ENCODE measurements at places on chromosomes 4 and X.

DNA sequence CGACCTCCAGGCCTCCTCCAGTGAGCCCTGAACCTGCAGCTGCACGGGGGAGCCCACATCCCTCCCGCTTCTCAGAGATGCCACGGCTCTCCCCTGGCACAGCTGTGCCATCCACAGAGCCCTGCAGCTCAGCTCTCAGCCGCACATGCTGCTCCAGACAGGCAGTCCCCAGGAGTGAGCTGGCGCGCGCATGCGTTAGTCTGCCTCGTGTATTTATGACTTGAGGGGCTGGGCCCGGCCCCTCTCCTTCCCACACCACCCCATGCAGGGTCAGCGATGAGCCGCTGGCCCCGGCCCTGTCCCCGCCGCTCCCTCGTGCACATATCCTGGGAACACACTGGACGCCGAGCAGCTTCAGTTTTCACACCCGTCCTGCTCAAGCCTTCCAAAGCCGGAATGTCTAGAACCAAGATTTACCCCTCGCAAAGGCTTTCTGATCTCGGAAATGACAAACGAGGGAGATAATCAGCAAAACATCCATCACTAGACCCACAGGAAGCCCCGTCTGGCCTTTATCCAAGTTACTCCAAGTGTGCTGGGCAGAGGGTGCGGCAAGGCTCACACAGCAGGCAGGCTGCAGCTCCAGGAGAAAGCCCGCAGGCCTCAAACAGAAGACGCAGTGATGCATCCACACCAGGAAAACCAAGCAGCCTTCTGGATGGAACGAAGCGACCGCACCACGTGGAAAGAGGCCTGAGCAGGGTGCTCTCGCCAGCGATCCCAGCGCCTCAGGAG lies 24.3 kb downstream of the GAK start:
- DNase-seq: no peak

GRCh38 chr4:37762991-37763368 lies 63.5 kb upstream of the PGM2 start:
- DNase-seq: no peak

DNA sequence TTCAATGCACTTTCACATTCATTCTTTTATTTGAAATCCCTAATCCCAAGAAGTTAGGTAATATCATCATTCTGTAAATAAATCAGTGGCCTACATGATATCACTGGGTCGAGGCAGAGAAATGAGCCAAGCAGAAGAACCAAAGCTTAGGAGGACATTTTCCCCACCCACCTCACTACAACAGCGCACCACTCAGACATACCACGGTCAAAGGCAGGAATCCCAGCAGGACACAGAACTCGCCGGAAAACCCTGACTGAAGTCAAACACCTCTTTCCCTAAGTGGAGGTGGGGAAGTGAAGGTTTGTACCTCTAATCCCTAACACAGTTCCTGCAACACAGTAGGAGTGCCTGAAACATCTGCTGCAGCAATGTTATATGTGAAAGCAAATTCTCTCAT lies 21.5 kb downstream of the RELL1 start:
- no peak for DNase-seq

DNA sequence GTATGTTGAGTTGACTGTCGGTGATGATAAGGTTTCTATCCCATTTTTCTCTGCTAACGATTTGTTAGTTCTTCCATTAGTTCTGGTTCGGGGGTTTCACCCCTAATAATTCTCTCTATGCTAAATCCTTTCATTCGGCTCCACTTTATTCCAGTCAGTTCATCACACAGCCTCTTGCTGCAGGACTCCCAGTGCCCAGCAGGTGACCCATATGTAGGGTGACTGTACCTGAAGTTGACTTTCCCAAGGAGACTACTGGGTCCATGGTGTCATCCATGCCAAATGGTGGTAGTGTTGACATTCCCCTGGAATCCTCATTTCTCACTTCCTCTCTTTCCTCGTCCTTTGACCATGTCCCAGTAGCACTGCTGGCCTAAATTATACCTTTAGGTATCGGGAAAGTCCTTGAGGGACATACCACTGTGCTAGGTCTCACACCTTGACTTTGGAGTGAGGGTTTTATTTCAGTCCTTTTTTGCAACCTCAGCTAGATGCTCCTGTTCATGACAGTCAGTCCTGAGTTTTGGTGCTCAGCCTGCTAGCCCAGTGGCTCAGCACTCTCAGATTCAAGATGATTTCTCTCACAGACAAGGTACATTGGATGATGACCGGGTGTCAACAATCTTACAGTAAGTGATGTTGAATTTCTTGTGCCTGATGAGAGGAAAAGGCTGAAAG lies 105.1 kb upstream of the ARHGAP24 start:
- DNase-seq: no peak

GRCh38 chrX:23383411-23383810 lies 48.8 kb downstream of the PTCHD1 start:
- DNase-seq: no peak

DNA sequence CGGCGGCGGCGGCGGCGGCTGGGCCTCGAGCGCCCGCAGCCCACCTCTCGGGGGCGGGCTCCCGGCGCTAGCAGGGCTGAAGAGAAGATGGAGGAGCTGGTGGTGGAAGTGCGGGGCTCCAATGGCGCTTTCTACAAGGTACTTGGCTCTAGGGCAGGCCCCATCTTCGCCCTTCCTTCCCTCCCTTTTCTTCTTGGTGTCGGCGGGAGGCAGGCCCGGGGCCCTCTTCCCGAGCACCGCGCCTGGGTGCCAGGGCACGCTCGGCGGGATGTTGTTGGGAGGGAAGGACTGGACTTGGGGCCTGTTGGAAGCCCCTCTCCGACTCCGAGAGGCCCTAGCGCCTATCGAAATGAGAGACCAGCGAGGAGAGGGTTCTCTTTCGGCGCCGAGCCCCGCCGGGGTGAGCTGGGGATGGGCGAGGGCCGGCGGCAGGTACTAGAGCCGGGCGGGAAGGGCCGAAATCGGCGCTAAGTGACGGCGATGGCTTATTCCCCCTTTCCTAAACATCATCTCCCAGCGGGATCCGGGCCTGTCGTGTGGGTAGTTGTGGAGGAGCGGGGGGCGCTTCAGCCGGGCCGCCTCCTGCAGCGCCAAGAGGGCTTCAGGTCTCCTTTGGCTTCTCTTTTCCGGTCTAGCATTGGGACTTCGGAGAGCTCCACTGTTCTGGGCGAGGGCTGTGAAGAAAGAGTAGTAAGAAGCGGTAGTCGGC lies 528 bp downstream of the FMR1 start:
- peak; percentile 35 for DNase-seq

DNA sequence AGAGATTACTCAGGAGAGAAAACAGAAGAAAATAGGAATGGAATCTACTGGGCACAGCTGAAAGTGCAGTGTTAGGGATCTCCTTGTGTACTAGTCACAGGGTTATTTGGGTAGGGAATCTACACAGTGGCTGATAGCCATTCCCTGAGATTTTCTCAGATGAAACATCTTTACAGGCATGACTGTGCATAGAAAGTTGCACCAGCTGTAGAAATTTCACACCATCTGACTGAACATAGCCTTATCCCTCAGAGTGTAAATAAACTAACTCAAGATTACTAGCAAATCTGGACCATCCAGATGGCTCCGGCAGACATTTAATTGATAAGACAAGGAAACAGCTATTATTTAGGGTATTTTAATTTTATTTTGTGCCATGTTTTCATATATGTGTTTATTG lies 2053.5 kb upstream of the TENM3 start:
- DNase-seq: no peak

GRCh38 chr4:4867375-4868039 lies 8.0 kb downstream of the MSX1 start:
- peak; percentile 79 for DNase-seq

GRCh38 chr4:126267689-126268088 lies 952.9 kb downstream of the FAT4 start:
- no peak for DNase-seq

DNA sequence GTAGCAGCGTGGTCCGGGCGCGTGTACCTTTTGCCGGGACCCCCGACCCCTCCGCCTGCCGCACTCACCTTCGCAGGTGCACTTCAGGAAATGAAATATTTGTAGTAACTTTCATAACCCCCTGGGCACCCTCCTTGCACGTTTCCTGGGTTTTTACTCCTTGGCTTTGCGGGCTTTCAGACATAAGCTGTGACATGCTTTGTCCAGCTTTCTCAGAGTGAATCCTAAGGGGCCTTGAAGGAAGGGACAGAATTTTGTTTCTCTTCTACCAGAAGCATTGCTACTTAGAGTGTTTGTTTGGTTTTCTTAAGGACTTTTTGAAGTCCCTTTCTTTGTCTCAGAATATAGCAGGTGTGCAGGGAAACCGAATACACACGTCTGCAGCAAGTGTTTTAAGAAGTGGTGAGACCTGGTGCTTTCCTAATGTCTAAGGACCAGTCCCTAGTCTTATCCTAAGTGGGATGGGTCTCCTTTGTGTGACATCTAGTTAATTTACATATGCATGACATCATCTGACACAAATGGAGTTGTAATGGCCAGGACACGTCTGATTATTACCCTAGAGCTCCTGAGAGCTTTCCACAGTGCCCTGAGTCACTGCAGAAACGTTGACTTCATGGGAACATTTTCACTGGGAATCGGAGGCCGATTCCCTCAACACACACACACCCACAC lies 1.3 kb downstream of the FAM149A start:
- peak; percentile 54 for DNase-seq

DNA sequence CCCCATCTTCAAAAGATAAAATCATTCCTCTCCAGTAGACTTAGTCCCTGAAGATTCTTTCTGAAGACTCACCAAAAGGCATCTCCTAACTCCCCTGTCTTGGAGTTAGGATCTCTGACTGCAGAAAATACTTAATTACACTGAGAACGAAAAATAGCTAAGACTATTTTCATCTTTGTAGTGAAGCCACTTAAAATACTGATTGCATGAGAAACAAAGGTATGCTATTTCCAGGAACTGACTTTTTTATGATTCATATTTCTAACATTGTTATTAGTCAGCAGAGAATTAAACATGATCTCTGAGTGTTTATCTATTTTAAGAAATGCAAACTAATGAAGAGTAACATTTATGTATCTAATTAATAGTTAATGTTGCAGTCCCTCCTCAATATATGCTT lies 71.8 kb upstream of the NR3C2 start:
- DNase-seq: no peak

- no peak for DNase-seq
Measured at GRCh38 chr4:47674144-47674543, 163.7 kb downstream of the CORIN start.

- DNase-seq: peak; percentile 19
Measured at GRCh38 chrX:152632445-152633097, 5.1 kb upstream of the GABRQ start.

DNA sequence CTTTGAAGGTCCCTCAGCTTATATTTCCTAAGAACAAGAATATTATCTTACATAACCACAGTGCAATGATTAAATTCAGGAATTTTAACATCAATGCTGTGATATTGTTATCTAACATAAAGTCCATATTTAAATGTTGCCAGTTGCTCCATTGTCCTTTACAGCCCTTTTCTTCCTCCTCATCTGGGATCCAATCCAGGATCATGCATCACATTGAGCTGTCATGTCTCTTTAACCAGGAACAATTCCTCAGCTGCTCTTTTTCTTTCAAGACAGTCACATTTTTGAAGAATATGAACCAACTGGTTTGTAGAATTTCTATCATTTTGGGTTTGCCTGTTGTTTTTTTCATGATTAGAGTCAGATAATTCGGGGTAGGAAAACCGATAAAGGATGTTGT lies 12.0 kb downstream of the TMSB4X start:
- DNase-seq: no peak

GRCh38 chrX:119231936-119232445 lies 4.1 kb upstream of the PGRMC1 start:
- no peak for DNase-seq

DNA sequence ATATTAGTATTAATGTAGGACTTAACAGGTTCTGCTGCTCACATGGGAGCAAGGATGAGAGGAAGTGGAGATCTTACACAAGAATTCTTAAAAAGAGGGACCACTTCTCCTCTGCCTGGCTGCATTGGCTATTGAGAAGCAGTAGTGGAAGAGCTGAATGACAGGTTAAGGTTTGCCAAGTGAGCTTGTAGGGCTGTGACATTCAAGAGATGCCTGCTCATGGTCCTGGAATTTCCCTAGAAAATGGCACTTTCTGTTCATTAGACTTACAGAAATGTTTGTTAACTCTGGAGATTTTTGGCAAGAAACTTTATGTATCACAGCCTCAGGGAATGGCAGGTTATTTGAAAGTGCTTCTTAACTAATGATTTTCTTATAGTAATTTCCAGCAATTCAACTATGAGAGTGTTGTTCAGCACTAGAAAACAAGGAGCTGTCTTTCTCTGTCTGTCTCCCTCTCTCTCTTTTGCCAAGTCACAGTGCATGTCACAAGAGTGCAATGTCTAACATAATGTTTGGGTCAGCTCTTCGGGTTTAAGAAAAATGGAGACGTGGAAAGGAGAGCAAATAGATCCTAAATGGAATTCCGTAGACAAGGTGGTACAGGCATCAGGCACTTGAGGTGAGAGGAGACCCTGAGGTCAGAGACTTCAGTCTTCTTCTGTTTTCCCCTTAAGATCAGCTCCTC lies 8.3 kb upstream of the NAP1L5 start:
- DNase-seq: no peak

- no peak for DNase-seq
Measured at GRCh38 chrX:153434801-153435200, 11.1 kb downstream of the TREX2 start.

DNA sequence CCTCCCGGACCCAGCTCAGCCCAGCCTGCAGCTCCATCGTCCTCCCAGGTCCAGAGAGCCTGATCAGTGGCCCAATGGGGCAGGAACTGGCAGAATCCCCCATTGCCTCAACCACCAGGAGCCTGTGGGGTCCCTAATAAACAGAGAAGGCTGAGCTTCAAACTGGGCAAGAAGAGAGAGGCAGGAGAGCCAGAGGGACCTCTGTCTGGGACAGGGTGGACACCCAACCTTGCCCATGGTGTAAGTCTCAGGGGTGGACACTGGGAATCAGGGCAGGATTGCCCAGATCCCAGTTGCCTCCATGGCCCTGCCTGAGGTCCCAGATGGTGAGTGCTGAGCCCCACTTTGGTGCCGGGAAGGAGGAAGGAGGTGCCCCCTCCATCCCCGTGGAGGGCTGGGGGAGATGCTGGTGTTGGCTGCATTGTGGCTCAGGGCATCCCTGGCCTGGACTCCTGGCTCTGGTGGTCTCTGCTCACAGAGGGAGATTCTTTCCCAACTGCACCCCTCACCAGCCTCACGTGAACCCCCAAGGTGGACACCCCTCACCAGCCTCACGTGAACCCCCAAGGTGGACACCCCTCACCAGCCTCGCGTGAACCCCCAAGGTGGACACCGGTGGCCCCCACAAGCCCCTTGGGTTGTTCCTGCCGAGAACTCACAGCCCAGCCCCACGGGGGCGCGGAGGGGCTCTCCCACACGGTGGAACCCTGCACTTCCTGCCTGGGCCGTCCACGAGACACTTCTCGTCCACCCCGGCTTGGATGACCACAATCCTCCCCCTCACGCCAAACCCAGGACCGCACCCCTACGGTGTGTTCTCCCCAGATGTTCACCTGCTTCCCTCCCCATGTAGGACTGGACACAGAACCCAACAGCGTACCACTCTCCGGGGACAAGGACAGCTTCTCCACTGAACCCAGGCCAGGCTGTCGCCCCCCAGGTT lies 5.4 kb downstream of the CPLX1 start:
- DNase-seq: no peak

DNA sequence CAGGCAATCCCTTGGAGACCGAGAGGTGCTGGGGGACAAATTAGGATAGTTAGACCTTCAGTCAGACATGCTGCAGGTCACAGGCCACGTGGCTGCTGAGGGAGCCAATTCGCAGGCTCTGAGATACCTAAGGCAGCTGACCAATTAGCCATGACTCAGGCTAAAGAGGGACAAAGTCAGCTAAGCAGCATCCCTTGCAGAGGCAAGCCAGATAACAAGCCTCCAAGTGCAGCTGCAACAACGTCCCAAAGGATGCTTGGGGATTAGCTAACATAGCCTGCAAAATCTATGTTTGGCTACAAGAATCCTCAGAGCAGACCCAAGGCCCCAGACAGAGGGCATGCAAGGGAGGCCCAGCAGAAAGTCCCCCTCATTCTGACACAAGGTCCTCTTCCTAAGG lies 93.5 kb downstream of the SEL1L3 start:
- DNase-seq: no peak

Data from iPS-NIHi11 (cell line).